ENCODE measurements at places on chromosomes 13 and 19.

DNA sequence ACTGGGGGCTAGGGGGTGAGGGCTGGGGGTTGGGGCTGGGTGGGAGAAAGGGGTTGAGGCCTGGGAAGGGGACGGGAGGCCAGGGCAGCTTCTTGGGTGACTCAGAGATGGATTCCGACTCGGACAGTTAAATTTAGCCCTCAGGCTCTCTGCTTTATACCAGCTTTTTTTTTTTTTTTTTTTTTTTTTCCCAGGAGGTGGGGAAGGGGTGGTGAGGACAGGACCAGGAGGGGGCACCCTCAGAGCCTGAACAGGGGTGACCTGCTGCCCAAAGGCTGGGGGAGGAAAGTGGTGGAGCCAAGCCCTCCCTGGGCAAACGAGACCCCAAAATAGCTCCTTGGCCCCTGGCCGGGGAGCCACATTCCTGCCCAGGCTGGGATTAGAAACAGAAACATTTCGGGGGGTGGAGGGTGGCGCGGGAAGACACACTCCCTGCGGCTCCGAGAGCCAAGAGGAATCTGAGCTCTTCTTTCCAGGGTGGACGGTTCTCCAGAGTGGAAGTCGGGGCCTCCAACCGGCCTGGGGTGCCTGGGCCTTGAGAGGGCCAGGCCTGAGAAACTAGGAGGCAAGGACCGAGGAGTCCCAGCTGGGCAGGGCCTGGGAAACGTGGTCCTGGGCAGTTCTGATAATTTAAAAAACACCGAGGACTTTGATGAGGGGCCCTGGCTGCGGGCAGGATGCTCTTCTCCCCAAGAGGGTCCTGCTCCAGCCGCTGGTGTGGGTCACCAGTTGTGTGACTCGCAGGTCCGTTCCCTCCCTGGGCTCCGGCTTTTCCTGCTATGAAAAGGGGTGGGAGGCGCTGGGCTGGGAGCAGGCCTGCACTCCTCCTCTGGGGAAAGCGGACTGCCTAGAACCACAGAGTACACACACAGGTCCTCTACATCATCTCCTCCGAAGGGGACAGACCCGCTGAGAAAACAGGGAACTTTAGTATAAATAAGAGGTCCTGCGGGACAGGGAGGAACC lies 813 bp upstream of the DMPK start:
- H3K4me1 ChIP-seq: peaks cover 45% of the 10 kb centered on the region
- peak; percentile 94 for DNase-seq

GRCh38 chr19:45140144-45140503 lies 20.7 kb downstream of the NKPD1 start:
- no peak for DNase-seq
- H3K27ac ChIP-seq: no peak overlapping the region
- no peaks in the 10 kb centered on the region for H3K4me1 ChIP-seq
- H3K27me3 ChIP-seq: no peaks in the 10 kb centered on the region
- no peaks in the 10 kb centered on the region for H3K36me3 ChIP-seq
- H3K4me3 ChIP-seq: no peak overlapping the region

GRCh38 chr19:46076031-46076880 lies 35.5 kb upstream of the IGFL4 start:
- no peak for DNase-seq
- H3K4me1 ChIP-seq: no peaks in the 10 kb centered on the region
- no peak overlapping the region for H3K27ac ChIP-seq
- H3K27me3 ChIP-seq: peaks cover 48% of the 10 kb centered on the region

- H3K36me3 ChIP-seq: no peaks in the 10 kb centered on the region
- peak overlapping the region; percentile 96 for H3K27ac ChIP-seq
Observed at GRCh38 chr19:49498475-49498874, 2.2 kb downstream of the RPS11 start.

GRCh38 chr13:96444676-96445075 lies 354.8 kb downstream of the HS6ST3 start:
- no peak overlapping the region for H3K4me3 ChIP-seq
- no peaks in the 10 kb centered on the region for H3K27me3 ChIP-seq
- DNase-seq: no peak
- H3K27ac ChIP-seq: no peak overlapping the region

GRCh38 chr13:110485604-110486003 lies 75.9 kb downstream of the RAB20 start:
- no peak overlapping the region for H3K4me3 ChIP-seq
- no peaks in the 10 kb centered on the region for H3K27me3 ChIP-seq
- H3K36me3 ChIP-seq: peaks cover 10% of the 10 kb centered on the region
- DNase-seq: no peak
- no peak overlapping the region for H3K27ac ChIP-seq
